ENCODE measurements at places on chromosomes 12 and 14.
A peak's percentile ranks its signal among the peaks of the same experiment; 100 is the strongest.

- no peak for DNase-seq
Observed at GRCh38 chr12:3016191-3016590, 57.0 kb downstream of the TEAD4 start.

DNA sequence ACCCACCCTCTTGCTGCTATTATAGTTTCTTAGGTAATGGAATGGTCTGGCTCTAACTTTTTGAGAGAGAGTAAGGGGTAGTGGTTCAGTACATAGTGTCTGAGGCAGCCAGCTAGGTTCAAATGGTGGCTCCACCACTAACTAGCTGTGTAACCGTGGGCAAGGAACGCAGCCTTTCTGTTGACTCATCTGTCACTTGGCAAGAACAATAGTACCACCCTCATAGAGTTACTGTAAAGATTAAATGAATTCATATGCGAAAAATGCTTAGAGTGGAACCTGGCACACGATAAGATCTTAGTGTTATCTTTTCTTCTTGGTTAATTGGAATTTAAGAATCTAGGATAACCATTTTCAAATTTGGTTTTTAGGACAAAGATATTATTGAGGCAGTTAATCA, 14.0 kb downstream of the CCDC62 start:
- DNase-seq, result peak; percentile 44

DNA sequence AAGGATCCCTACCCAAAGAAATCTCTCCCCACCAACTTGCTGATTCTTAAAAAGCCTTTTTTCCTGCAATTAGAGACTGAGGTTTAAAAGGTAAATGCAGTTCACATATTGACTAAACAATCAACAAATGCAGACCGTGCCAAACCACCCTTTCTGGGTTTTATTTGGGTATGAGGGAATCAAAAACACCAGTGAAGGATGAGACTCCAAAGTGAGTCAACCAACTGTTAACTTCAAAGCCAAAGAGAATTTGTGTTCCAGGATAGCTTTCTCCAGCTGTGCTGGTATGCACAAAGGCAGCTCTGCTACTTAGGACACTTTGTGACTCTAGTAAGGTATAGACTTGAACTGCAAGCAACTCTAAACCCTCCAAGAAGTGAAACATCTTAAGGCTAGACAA, 39.4 kb downstream of the RPS29 start:
- DNase-seq, result no peak

DNA sequence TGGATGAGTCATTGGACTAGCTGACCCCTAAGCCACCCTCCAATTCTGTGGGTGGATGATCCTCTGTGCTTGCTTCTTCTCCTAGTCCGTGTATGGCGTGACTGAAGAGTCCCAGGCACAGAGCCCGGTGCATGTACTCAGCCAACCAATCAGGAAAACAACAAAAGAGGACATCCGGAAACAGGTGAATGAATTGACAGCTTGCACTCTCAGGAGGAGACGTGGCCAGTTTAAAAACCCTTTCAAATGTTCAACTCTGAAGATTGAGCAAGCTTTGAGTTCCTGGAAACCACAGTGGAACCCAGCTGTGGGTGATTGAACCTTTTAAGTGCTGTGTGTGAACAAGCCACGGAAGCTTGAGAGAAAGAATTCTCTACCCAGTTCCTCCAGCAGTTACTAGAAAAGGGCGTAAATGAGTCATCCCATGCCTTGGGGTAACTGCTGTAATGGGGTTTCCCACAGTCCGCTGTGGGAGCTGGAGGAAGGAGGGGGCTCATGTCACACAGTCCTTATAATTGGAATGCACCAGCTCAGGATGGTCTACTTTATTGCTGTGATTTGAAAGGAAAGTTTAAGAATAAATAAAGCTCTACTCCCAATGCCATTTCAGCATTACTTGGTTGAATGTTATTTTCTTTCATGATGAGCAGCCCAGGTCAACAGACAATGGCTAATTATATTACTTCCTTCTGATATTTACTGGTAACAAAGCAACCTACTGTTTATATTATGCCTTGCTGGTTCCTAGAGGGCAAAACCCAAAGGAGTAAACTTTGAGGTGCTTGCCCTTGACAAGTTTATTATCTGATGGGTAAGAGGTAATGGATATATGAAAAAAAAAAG, 417.0 kb downstream of the DPF3 start:
- peak; percentile 64 for DNase-seq

DNA sequence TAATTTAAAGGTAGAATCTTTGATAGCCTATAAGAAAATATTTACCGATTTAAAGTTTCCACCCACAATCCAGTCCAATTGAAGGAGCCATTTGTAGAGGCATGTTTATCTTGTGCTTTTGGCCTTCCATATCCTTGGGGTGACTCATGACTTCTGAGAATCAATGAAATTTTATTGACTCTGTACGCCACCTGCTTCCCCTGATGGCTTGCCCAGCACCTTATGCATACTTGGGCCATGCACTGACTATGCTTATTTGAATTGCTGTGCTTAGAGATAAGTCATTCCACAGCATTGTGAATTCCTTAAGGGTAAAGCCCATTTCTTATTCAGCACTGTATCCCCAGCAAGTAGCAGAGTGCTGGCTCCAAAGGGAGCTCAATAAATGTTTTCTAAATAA, 954.8 kb upstream of the SEL1L start:
- DNase-seq, result no peak

- peak; percentile 71 for DNase-seq
Observed at GRCh38 chr14:77543240-77543551, 44.6 kb upstream of the ISM2 start.

DNA sequence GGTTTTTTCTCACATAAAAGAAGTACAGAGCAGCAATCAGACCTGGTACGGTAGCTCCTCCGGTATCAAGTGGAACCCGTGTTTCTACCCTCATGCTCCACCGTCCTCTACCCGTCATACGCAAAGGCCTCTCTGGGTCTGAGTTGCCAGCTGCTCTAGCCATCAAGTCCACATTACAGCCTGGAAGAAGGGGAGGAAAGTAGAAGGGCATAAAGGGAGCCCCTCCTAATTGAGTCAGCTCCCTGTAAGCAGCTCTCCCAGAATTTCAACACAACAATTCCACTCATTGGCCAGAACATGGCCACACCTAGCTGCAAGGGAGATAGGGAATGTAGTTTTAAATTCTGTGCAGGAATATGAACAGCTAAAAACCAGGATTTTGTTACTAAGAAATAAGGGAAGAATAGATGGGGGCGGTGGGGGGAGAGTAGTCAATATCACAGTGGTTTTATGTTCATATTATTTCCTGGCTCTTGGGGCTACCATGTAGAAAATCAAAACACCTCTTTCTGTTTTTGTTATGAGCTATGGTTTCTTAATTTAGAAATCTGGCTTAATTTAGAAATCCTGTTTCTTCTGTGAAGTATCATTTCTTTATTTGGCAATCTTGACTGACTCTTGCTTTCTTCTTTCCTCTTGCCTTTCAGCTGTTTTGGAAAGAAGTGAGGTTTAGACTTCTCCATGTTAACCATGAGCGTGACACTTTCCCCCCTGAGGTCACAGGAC, 103.9 kb downstream of the AKAP6 start:
- DNase-seq, result no peak

DNA sequence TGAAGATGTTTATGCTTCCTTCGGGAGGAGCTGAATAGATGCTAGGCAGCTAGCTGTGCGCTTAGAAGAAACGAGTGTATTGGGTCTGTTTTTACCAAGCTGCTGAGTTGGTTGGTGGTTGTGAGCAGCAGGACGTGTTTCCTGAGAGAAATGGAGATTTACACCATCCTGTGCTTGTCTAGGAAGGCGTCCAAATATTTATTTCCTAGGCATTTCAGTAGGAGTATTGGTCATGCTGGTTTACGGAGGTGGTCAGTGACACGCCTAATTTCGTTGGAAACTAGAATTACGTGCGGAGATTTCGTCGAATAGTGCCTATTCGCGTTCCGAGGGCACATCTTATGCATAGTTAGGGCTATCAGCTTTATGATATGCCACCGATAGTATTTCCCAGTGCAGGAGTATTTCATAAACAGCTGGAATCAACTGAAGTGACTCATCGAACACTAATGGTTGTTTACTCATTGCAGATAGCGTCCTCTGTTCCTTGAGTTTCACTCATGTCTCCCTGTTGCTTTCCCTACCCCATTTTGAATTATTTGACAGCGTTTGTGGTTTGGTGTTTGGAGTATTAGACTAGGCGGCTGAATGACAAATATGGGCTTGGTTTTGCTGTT, 780 bp downstream of the TBC1D15 start:
- peak; percentile 65 for DNase-seq

GRCh38 chr14:39028620-39029019, 74.4 kb downstream of the SEC23A start:
- no peak for DNase-seq

- peak; percentile 54 for DNase-seq
Observed at GRCh38 chr14:106530423-106531107, 1004.2 kb downstream of the TMEM121 start.

- DNase-seq, result no peak
Observed at GRCh38 chr14:99094901-99095300, 177.1 kb downstream of the BCL11B start.

DNA sequence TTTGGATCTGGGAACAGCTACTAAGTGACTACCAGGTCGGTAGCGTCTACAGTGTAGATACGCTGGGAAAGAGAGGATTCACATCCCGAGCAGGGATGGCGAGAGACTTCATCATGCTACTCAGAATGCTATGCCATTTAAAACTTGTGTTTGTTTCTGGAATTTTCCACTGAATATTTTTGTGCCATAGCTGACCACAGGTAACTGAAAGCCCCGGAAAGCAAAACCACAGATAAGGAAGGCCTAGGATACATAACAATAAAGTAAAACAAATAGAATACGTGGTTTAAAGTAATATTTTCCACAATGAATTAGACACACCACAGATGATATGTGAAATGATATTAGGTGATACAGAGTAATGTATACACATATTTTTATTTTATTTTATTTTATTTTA, 7.9 kb upstream of the HCAR1 start:
- peak; percentile 24 for DNase-seq

DNA sequence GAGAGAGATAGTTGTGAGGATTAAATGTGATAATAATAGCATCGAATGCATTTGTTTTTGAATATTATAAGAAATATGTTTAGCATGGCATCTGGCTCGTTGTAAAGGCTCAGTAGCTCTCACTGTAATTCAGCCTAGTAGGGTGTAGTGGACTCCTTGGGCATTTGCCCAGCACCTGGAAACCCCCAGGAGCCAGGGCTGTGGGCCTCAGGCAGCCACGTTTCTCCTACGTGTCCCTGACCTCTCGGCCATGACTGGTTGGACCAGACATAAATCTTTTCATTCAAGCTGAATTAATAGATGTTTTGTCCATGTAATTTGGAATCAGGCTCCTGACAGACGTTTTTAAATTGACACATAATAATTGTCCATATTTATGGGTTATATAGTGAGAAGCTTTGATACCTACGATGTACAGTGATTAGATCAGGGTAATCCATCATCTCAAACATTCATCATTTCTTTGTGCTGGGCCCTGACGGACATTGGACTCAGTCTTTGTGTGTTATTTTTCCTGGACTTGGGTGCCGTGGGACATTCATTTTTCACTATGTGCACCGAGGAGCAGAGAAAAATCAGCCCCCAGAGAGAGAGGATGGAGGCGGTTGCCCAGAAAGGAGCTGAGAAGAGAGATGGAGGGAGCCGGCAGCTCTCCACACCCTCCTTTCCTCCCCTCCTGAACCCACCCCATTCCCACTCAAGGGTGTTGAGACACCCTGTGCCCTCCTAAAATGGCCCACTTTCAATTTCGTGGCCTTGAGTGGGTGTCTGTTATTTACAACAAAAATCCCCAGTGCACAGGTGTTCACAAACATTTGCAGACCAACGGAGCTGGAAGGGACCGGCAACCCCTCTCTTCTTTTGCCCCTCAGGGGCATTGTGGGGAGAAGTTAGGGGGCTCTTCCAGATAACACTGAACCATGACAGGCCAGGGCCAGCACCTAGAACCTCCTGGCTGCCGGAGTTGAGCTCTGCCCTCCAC, 296.4 kb downstream of the DPF3 start:
- DNase-seq, result no peak

DNA sequence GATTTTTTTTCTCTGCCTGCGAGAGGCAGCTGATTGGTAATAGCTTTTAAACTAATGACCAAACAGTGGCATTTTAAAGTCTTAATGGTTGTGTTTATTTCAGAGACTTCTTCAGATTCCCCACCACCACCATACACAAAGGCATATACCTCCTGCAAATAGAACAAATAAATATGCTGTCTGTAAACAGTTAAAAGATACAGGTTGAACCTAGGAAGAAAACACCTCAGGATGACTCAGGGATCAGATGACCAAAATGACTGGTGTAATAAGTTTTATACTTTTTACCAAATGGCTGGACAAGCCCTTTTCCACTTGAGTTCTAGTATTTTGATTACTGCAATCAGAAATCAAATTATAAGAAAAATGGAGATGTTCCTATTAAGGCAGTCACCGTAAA, 364.1 kb downstream of the PAWR start:
- DNase-seq, result no peak

GRCh38 chr14:88069677-88070076, 64.7 kb downstream of the GPR65 start:
- peak; percentile 12 for DNase-seq

DNA sequence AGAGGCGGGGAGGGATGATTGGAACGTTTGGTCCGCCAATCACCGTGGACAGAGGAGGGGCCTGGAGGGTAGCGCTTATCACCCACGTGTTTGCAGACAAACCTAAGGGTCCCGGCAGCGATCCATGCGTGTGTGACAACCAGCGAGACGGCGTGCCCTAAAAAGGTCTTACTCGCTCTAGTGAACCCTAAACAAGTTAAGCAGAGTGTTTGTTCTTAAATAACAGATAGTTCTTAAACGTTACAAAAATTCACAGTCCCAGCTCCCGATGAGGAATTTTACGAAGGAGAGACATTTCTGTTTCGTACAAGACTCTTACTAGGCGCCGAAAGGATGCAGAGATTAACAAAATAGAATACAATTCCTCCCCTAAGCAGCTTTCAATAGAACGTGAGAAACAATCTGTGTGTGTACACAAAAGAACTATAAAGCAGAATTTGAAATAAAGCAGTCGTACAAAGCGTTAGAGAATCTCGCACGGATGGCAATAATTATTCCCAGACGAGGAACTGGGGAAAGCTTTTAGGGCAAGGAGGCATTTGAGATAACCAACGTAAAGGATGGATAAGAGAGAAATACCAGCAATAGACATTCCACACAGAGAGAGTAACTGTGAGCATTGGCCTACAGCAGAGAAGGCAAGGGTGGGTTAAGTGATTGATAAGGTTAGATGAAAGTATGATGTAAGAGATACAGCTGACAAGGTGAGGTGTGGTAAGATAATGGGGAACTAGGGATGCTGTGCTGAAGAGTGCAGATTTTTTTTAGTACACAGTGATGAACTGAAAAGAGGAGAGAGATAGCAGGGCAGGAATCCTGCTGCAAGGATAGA, 831 bp upstream of the RPS6KA5 start:
- DNase-seq, result peak; percentile 22

GRCh38 chr12:18580291-18580690, 157.5 kb downstream of the PLCZ1 start:
- no peak for DNase-seq

DNA sequence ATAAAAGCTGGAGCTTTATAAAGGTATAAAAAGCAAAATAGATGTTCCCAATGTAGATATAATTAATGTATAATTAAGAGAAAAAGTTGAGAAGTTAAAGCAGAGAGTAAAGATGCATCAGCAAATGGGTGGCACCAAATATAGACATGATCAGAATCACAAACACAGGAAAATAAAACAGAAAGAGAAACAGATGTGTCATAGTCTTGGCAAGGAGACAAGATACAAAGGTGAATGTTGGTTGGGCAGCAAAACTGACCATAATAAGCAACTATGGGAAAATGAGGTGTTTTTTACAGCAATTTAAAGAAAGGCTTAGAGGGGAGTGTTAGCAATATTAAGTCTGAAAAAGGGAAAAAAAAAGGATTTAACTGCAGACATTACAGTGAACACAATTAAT, 135.4 kb upstream of the CLEC14A start:
- no peak for DNase-seq
